Brain microvascular endothelial cell (primary cell): ENCODE measurements at places on chromosomes 2 and 18.

DNA sequence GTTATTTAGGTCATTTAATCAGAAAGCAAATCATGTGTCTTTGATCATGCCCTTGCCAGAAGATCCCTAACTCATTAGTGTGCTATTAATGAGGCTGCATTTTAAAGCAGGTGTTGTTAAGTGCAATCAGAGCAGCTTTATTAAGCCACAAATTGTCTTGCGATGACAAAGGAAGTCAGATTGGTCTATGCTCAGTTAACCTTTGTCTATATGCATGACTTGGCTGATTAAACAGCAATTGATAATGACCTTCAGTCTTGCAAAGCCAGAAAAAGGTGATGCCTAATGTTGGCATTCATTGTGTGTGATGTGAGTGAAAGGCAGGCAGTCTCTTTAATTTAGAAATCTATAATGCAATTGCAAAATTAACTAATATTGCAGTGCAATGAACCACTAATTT lies 166.9 kb downstream of the RND3 start:
- DNase-seq: no peak

- no peak for DNase-seq
Measured at GRCh38 chr2:111667001-111667400, 217.0 kb downstream of the ANAPC1 start.

DNA sequence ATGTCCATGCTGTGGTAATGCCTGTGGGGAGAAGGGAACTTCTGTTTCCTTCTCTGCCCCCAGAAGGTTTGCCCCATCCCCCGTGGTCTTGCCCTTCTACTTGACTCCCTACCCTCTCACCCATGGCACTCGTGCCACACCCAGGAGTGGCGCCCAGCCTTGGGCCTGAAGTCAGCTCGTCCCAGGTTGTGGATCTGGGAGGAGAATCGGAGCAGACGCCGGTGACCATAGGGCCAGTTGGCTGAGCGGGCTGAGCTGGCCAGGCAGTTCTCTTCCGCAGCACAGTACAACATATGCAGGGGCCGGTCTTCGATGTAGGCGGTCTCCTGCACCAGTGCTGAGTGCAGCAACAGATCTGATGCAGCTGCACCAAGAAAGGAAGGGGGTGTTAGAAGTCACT lies 4.7 kb downstream of the HTRA2 start:
- no peak for DNase-seq

- peak; percentile 96 for DNase-seq
Measured at GRCh38 chr2:214593727-214594126, 182.9 kb downstream of the VWC2L start.

DNA sequence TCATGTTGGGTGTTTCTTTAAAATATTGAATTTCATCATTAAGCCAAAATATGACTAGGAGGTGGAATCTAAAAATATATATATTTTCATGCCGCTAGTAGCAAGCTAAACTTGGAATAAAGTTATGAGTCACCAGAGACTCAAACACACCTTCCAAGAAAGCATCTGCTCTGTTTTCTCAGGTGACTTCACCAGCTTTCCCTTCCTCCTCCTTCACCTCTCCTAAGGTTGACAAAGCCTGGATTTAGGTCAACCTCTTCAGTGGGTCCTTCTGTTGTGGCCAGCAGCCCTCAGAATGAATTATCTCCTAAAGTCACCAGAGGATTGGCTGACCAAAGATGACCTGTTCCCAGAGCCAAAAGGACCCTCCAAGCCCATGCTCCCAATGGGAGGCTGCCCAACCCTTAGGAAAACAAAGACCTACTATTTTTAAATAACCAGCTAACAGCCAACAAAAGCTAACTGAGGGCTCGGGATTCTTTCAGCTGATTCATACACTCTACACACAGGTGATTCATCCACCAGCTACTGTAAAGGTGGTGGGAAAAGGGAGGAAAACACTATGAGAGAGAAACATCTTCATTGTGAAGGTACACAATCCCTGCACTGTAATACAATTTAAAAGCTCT lies 113.9 kb downstream of the MYO5B start:
- DNase-seq: no peak

DNA sequence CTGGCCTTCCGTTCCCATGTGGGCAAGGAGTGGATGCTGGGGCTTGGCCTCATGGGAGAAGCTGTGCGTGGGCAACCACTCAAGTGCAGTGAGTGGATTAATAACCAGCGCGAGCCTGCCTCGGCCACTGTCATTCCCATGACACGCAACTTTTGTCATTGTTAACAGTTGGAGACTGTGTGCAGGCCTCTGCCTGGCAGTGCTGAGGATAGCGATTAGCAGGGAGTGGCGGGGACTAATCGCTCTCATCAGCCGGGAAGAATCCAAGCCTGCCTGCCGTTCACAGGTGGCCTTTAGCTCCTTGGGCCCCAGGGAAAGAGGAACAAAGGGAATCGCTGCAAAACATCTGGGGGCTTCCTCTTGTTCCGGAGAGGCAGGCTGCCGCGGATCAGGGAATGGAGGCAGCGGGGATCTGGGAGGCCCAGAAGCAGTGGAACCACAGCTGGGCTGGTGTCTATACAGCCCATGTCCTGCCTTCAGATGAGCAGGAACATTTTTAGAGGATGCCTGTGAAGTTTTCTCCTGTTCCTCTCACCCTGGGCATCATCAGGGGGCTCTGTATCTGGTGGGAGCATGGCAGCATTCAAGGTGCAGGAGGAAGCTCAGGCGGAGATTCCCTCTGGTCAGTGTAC lies 53.8 kb downstream of the CTIF start:
- DNase-seq: no peak
